ENCODE measurements at places on chromosomes 6 and 20.

DNA sequence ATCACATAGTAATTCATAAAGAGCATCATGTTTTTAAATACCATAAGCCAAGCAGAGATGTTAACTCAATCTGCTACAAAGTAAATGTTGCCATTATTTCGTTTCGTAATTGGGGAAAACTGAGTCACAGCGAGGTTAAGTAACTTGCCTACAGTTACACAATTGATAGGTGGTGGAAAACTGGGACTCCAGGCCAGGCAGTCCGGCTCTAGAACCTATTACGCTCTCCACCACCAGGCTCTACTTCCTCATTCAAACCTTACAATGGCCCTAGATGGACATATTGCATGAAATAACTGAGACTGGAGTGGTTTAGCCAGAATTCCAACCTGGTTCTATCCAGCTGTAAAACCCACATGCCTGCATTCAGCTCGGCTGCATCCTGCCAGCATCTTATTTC, 58.2 kb downstream of the LINC00237 start:
- DNase-seq = no peak

DNA sequence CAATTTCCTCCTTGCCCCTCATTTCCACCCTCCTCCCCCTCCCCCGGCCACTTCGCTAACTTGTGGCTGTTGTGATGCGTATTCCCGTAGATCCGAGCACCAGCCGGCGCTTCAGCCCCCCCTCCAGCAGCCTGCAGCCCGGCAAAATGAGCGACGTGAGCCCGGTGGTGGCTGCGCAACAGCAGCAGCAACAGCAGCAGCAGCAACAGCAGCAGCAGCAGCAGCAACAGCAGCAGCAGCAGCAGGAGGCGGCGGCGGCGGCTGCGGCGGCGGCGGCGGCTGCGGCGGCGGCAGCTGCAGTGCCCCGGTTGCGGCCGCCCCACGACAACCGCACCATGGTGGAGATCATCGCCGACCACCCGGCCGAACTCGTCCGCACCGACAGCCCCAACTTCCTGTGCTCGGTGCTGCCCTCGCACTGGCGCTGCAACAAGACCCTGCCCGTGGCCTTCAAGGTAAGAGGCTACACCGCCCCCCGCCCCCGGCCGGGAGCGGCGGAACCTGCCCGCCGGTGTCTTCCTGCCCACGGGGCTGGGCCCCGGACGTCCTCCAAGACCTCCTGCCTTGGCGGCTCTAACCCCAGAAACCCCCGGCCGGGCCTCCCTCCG, 44.9 kb upstream of the SUPT3H start:
- no peak for DNase-seq

DNA sequence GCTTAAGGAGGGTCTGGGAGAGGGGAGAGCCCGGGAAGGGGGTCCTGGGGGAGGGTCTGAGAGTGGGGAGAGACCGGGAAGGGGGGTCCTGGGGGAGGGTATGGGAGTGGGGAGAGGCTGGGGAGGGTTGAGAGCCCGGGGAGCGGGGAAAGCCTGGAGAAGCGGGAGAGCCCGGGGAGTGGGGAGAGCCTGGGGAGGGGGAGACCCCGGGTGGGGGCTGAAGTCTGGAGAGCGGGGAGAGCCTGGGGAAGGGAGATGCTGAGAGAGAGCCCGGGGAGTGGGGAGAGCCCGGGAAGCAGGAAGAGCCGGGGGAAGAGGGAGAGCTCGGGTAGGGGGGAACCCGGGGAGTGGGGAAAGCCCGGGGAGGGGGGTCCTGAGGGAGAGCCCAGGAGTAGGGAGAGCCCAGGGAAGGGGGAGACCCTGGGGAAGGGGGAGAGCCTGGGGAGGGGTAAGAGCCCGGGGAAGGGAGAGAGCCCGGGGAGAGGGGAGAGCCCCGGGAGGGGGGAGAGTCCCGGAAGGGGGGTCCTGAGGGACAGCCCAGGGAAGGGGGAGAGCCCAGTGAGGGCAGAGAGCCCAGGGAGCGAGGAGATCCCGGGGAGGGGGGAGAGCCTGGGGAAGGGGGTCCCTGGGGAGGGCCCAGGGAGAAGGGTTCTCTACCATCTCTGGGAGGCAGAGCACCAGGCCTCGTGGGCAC, 148.5 kb downstream of the SYNDIG1 start:
- DNase-seq = no peak

- DNase-seq = no peak
These were observed 102.0 kb upstream of the RPS6KA2 start for GRCh38 chr6:166728884-166729530.

DNA sequence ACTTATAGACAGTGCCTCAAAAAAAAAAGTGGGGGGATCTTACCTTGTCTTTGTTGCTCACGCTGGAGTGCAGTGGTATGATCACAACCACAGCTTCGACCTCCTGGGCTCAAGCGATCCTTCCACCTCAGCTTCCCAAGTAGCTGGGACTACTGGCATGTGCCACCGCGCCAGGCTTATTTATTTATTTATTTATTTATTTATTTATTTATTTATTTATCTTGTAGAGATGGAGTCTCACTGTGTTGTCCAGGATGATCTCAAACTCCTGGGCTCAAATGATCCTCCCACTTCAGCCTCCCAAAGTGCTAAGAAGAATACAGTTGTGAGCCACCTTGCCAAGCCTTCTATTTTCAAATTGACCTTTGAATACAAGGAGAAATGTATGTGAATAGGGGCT, 553.0 kb upstream of the BTBD3 start:
- no peak for DNase-seq

DNA sequence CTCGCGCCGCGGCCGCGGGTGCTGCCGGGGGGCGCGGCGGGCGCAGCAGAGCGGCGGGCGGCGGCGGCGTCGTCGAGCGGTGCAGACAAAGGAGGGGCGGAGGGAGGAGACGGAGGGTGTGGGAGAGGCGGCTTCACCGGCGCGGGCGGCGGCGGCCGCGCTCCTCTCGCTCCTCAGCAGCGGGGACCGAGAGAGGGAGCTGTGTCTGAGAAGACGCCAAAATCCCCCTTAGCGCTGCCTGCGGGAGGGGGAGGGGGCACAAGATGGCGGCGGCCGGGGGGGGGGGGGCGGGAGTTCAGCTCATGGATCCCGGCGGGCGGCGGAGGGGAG, 296 bp downstream of the ADNP start:
- no peak for DNase-seq

GRCh38 chr20:21381619-21382018, 15.7 kb downstream of the NKX2-4 start:
- no peak for DNase-seq

GRCh38 chr6:89471287-89471867, 38.4 kb downstream of the ANKRD6 start:
- no peak for DNase-seq

DNA sequence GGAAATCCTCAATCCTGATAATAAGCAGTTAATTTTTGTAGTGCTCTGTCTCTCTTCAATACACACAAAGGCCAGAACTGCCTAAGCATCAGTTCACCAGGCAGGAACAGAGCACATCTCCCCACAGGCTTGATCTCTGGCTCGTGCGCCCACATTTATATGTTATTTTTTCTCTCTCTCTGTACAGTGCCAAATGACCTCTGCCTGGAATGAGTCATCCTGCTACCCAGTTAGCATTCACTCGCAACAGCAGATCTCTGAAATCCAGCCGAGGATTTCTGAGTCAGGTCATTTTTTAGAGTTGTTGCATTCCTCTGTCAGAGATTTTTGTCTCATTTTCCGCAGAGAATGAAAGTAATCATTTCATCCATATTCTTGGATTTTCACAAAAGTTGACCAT, 107.1 kb downstream of the COL12A1 start:
- no peak for DNase-seq

- no peak for DNase-seq
These were observed 29.9 kb upstream of the ZNF184 start for GRCh38 chr6:27502508-27503435.

Data from NCI-H1092 (cell line).